Right cardiac atrium (tissue), 5 donors: ENCODE measurements at places on chromosomes 2 and 18. TPM values are rescaled to one million over a fixed set of nuclear protein-coding genes. Genes with fewer than 3 reads are reported as not detected.

GRCh38 chr2:29744976-29745375 is 176.4 kb downstream of the ALK start:
- no peak for DNase-seq

Gene STAT4
- 27.0 TPM for total RNA-seq

- DNase-seq, result no peak
Measured at GRCh38 chr18:14912967-14913366, 165.0 kb downstream of the ANKRD30B start.

DNA sequence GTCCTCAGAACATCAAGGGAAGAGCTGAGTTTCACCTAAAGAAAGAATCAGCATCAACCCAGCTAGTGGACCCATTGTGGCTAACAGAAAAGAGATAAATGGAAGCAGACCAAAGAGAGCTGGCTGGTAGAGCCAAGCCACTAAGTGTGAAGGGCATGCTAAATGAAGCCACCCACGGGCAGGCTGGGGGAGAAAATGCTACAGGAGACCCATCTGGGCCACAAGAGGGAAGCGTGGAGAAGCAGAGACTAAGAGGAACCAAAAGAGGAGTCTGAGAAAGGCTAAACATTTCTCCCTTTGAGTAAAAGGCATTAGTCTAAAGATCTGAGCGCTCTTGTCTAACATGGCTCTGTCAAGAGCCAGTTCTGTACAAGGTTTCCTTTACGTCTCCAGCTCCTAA is 15.8 kb downstream of the CWC22 start:
- DNase-seq, result no peak

DNA sequence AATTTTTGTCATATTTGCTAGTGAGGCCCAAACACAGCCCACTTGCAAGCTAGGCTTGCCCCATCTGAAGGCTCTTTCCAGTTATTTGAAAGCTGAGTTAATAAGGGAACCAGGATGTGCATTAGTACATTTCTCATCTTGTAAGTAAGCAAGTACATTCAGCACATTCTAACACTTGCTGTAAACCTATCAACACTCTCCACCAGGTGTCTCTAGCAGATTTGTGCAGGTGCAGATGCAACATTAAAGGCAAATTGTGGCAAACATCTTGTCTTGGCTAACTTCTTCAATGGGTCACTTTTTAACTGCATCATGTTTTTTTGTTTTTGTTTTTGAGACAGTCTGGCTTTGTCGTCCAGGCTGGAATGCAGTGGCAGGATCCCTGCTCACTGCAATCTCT is 25.3 kb upstream of the MFSD6 start:
- no peak for DNase-seq

- DNase-seq, result no peak
Measured at GRCh38 chr2:123091471-123091870, 933.6 kb upstream of the CNTNAP5 start.

GRCh38 chr18:65523461-65523860 is 227.4 kb upstream of the CDH7 start:
- DNase-seq, result no peak

DNA sequence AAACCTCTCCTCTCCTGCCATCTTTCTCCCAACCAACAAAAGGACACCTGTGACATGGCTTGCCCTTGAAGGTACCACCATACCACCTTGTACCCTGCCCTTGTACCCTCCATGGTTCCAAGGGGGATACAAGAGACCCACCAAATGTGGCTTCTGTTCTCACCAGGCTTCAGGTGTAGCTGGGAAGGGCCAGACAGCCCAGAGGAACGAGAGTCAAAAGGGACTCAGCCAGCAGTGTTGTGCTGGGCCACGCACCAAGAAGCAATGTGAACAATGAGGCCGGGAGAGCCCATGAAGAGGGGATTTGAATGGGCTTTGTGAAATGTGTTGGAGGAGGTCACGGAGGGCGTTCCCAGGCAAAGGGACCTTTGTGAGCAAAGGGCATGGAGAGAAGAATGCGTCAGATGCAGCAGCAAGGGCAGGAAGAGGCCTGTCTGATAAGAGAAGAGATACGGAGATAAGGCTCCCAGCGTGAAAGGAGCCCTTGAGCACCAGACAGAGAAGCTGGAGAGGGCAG is 48.6 kb downstream of the PLB1 start:
- peak; percentile 30 for DNase-seq

Gene SCN7A
- total RNA-seq, result 28.5 TPM

DNA sequence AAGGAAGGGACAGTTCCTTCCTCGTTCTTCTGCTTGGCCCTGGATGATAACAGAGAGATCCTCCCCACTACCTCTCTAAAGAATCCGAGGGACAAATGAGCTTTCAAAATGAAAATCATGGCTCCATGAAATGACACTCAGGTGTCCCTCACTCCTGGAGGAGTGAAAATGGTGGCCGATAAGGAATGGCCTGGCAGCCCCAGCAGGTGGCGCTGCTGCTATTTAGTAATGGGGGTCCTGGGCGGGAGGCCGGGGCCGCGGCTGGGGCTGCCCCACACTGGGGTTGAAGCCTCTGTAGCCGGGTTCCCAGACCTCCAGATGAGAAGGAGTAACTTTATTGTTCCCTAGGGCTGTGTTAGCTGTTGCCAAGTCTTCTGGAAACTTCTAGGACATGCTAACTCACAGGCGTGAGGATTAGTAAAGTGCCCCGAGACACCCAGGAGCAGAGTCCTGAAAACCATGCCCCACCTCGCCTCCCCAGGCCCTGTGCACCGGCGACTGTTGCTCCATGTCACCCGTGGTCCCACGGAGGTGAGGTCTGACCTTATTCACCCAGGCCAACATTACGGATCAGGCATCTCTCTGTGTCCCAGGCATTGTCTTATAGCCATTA is 138.0 kb downstream of the CTIF start:
- peak; percentile 92 for DNase-seq

DNA sequence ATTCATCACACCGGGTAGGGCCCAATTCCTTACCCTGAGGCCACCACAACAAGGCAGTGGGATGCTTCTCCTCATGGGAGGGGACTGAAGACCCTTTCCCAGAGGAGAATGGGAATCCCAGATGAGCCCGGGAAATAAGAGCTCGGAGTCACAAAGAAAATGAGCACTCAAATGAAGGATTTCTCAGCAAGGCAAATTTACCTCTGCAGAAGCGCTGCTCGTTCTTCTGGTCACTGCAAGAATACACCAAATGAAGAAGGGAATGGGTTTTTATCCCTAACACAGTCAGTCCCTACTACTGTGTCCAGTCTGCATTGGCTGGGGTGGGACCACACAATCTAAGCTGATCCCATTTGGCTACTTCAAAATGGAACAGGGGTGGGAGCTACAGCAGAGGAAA is 35.7 kb upstream of the TRAPPC8 start:
- DNase-seq, result no peak

DNA sequence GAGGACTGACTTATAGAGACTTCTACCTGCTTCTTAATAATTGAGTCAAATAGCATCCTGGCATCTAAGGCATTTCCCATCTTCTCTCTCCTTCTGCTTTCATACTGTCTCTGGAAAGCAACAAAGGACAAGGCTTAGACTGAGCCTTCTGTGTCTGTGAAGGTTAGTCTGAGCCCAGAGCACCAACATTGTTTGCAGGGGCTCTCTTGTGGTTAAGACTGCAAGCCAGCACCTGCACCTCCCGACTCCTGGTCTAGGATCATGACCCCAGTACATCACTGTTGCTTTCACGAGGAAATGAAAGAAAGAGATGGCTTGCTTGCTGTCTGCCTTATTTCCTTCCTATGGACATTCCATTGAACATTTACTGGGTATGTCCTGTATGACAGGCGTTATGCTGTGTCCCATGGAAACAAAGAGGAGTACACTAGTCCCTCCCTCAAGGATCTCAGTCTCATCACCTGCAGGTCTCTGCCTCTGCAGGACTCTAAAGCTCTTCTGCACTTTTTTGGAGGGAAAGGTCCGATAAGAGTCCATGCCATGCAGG is 315.8 kb upstream of the EPAS1 start:
- no peak for DNase-seq

DNA sequence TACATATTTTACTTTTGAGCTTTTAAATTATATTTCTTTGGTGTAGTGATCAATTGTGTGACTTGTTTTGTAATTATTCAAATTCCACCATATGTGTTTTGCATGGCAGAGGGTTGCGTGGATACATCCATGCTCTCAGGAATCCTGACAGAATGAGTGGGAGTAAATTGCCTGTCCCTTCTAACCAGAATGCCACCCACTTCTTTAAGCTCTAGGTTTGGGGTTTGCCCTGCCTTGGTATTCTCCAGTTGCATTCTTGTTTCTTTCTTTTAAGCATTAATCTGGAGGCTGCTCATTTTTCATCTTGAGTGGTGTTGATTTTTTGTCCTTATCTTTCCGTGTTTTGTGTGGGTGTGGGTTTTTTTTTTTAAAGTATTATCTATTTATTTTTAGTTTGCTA is 360.0 kb downstream of the PTPRM start:
- DNase-seq, result no peak

- DNase-seq, result no peak
Measured at GRCh38 chr2:23519334-23519651, 134.3 kb downstream of the KLHL29 start.

- DNase-seq, result no peak
Measured at GRCh38 chr2:28463211-28463816, 32.5 kb upstream of the PLB1 start.

Gene ANTXR1
- 35.4 TPM for total RNA-seq

Gene LBX2
- 0.78 TPM for total RNA-seq

DNA sequence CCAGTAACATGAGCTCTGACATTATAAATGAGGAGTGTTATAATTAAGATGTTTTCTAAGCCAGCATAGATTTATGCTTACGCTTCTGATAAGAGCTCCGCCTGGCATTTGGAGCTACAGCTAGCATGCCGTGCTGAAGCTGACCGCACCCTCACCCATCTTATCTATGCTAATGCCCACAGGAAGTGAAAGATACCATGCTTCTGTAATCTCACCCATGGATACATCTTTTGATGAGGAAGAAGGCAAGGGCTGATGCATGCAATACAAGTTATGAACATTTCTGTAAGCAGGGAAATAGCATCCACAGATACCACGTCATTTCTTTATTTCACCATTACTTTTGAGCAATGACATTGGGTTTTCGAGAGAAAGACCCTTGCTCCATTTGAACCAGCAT is 82.3 kb downstream of the ARL4C start:
- no peak for DNase-seq

DNA sequence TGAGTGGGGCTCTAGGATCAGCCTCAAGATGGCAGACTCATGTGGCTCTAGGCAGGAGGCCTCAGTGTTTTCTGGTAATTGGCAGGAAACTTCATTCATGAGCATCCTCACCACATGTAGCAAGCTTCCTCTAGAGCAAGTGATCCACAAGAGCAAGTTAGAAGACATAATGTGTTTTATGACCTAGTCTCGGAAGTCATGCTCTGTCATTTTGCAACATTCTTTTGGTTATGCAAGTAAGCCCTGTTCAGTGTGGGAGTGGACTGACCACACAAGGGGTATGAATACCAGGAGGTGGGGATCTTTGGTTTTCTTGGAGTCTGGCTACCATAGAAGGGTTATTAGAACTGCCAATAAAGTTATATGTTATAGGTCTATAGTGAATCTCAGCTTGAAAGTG is 66.8 kb upstream of the STK39 start:
- no peak for DNase-seq

DNA sequence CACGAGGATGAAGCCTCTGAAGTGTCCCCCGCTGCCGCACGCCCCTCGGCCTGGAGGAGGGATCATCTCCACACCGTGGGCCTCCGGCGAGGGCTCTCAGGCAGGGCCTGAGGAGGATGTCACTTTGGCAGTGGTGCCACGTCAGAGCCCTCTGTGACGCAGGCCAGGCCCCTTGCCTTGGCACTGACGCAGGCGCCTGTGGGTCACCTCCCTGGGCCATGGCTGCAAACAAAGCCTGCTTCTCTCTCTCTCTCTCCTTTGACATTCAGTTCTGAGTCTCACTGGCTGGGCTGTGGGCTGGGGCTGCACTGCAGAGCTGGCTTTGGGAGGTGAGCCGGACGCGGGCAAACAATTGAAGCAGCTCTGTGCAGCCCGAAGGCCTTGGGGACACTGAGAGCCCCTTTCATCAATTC is 273.7 kb downstream of the TWIST2 start:
- peak; percentile 72 for DNase-seq

Gene SFT2D3
- total RNA-seq, result 3.6 TPM

DNA sequence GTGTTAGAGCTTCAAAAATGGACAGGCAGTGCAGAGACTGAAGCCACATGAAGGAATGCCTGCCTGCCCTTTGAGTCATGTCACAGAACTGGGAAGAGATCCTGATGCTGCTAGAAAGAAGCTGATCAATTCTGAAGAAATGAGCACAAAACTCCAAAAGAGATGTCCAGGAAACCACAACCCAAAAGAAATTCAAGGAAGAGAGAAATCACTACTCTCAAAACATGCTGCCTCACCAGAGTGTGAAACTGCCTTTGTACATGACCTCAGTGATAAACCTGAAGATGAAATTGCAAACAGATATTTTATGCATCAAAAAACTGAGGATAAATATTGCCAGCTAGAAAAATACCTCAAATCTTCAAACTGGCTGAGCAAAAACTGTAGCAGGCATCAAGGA is 20.5 kb downstream of the USP40 start:
- no peak for DNase-seq

- DNase-seq, result no peak
Measured at GRCh38 chr18:12159446-12159845, 65.8 kb downstream of the ANKRD62 start.

GRCh38 chr2:181725476-181725875 is 45.2 kb upstream of the NEUROD1 start:
- no peak for DNase-seq

- no peak for DNase-seq
Measured at GRCh38 chr2:25168256-25169072, at the start of gene POMC. Gene POMC, minus strand, starts transcription at chr2:25168580. Its CDS starts 3,808 bp downstream, at chr2:25164772.

Gene RGPD4
- total RNA-seq, result 0.11 TPM

Gene ELOA2
- total RNA-seq, result not detected

- no peak for DNase-seq
Measured at GRCh38 chr2:28600181-28600580, 104.3 kb downstream of the PLB1 start.

DNA sequence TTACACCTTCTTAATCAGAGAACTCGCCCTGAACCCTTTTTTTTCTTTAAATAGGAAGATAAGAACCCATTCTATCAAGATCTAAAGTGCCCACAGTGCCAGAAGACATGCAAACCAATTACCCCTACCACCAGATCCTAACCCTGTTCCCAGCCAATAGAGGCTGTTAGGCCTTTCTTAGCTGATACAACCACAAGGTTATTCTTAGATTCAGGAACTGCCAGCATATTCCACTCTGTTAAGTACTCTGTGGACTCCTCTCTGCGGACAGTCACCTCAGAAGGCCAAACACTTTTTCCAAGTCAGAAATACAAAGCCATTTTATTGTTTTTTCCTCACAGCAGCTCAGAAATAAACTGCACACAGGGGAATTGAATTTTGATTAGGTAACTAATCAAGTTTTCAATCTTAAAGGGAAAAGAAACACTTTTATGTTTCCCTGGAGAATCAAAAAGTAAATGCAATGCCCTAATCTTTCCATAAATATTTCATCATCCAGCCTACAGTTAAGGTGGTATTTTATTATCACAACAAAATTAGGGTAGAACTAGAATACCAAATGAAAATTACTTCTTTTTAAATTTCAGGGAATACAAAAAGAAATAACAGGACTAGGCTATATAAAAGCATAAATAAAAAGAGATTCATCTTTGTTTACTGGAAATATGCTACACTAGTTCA is 111.4 kb downstream of the NBAS start:
- no peak for DNase-seq

- DNase-seq, result no peak
Measured at GRCh38 chr2:55459714-55460274, 40.1 kb upstream of the CCDC88A start.

- peak; percentile 30 for DNase-seq
Measured at GRCh38 chr2:190214426-190215194, 105.0 kb downstream of the HIBCH start.
